Activated T-cell treated with anti-CD3 and anti-CD28 coated beads, Interleukin-2, amount 50 U/mL, for 4 hours (primary cell): ENCODE measurements at places on chromosomes 16 and 17. TPM values are rescaled to one million over a fixed set of nuclear protein-coding genes. Genes with fewer than 3 reads are reported as not detected.

GRCh38 chr16:85025781-85026653 lies 1.6 kb upstream of the KIAA0513 start:
- no peak for DNase-seq

- no peak for DNase-seq
Observed at GRCh38 chr16:22625967-22626366, 115.3 kb downstream of the NPIPB5 start.

DNA sequence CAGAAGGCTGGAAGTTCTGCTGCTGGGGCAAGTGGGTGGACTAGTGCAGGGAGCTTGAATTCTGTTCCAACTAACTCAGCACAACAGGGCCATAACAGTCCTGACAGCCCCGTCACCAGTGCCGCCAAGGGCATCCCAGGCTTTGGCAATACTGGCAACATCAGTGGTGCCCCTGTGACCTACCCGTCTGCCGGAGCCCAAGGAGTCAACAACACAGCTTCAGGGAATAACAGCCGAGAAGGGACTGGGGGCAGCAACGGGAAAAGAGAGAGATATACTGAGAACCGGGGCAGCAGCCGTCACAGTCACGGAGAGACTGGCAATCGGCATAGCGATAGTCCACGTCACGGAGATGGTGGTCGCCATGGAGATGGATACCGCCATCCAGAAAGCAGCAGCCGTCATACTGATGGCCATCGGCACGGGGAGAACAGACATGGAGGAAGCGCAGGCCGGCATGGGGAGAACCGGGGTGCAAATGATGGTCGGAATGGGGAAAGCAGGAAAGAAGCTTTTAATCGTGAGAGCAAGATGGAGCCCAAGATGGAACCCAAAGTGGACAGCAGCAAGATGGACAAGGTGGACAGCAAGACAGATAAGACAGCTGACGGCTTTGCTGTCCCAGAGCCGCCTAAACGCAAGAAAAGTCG lies 9.4 kb upstream of the PSMC5 start:
- DNase-seq: no peak

DNA sequence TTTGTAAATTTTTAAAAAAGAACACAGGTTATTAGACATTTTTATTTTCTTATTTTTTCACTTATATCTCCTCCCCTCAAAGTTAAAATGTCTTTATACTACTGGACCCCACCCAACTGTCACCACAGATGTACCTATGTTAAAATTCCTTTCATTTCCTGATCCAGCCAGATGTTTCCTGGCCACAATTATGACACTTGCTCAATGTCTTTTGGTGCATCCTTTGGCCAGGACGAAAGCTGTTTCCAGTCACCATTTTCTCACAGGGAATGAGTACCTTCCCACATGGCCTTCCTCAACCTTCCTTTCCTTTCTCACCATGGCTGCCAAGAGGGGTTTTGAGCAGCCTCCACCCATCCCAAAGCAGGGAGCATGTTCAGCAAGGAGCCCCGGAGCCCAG lies 365.7 kb upstream of the MAF start:
- no peak for DNase-seq

DNA sequence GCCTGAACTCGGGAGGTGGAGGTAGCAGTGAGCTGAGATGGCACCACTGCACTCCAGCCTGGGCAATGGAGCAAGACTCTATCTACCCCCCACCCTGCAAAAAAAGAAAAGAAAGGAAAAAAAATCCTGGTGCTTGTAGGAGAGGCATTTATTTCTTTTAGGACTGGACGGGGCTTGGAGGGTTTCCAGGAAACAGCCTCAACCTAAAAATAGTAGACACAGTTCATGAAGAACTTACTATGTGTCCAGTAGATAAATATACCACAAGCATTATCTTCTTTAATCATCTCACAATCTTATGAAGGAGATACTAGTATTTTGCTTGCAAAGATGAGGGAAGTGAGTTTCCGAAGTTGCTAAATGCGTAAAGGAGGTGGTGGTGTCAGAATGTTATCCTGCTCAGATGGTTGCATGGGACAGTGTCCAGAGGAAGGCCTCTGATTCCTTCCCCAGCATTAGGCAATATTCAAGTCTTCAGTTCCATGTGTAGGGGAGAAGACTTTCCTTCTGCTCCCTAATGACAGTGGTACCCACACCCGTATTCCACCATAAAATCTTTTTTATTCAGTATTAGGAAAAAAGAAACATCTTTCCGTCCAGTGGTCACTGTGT lies 263.2 kb downstream of the WWOX start:
- DNase-seq: no peak

DNA sequence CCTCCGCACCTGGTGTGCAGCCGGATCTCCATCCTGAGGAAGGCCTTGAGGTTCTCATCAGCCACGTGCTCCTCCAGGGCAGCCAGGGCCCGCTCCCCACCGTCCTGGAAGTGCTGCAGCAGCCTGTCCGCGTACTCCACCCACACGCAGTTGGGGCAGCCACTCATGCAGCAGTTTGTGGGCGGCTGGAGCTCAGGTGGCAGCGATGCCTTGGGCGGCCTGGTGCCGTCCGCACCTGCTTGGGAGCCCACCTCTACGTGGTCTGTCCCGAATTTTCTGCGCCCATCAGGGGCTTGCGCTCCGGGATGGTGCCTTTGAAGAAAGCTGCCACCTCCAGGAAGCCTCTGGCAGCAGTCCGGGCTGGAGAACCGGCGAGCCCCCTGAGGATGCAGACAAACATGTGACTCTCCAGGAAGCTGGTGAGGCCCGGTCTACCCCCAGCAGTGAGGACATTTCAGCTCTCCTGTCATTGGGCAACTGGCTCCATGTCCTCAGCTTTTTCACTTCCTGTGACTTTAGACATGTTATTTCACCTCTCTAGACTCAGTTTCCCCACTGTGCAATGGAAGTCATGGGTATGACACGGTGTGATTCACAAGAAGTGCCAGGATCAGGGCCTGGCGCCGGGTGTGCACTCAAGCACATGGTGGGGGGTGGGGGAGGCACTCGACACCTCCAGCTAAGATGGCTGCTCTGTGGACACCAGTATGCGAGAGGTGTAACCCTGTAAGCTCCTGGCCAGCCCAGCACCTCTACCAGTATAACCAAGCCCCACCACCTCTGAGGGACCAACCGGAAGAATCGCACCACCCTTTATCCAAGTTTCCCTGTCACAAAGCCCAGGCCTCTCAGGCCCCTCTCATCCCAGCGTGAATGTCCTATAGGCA lies 957 bp downstream of the OXLD1 start:
- peak; percentile 54 for DNase-seq

The XPO6 gene
- 303 TPM for total RNA-seq

The KRTAP1-3 gene
- total RNA-seq: not detected
